B cell (primary cell): ENCODE measurements at places on chromosomes 16 and 17.
A peak's percentile ranks its signal among the peaks of the same experiment; 100 is the strongest.

DNA sequence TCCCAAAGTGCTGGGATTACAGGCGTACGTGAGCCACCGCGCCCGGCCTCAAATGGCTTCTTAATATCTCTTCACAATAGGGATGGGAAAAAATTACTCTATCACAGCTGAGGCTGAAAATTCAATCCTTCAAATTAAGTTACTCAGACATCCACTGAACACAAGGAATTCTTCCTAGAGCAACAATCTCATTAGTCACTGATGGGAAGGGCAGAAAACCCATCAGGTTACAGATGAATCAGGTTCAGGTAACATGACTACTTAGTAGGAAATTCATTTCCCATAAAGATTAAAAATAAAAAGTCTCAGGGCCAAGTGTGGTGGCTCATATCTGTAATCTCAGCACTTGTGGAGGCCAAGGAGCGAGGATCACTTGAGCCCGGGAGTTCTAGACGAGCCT lies 42.5 kb upstream of the ABR start:
- DNase-seq: no peak

DNA sequence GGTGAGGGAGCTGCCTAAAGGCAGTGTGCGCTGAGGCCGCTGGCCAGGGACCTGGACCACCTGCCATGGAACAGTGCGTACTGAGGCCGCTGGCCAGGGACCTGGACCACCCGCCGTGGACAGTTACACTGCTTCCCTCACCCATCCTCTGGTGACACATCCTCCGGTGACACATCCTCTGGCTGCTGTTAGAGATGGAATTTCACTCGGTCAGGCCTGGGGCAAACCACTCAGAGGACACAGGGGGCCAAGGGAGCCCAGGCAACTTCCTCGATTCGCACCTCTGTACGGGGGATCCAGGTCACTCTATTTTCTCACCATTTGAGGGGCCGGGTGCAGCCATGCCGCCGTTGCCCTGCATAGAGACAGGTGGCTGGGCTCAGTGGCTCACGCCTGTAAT lies 32.4 kb upstream of the RPTOR start:
- DNase-seq: no peak

- DNase-seq: no peak
These were observed 79.5 kb downstream of the CA4 start for GRCh38 chr17:60229188-60229802.

GRCh38 chr17:46106966-46107644 lies 86.1 kb downstream of the KANSL1 start:
- no peak for DNase-seq

DNA sequence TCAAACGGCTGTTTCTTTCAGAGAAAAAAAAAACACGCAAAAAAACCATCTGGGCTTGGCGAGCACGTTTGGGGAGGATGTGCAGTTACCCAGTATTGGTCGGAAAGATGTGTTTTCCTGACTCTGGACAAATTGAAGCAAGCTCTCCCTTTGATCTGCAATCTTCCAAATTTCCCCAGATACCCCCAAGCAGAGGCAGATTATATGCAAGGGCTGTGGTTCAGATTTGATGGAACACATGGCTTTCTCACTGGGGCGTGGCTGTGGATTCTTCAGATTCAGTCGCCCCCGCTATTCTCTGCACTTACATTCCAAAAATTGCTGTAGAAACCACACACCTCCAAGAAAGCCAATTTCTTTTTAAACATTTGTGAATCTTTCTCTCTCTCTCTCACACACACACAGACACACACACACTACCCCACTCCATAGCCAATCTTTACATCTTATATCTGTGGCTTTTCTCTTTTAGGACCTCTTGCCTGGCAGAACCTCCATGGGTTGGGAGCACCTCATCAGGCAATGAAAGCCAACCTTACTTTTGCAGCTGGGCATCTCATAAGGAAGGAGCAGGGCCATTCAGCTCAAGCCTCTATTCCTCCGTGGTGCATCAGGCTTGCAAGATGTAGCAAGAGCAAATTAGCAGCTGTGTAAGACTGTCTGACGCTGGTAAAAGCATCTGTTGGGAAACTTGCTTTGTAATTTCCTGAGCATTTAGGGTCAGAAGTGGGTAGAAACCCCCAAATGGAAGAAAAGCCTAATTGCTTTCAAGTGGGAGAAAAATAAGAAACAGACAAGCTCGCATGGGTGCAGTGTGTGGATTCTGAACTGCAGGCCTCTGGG lies 103.9 kb upstream of the FAM20A start:
- no peak for DNase-seq

DNA sequence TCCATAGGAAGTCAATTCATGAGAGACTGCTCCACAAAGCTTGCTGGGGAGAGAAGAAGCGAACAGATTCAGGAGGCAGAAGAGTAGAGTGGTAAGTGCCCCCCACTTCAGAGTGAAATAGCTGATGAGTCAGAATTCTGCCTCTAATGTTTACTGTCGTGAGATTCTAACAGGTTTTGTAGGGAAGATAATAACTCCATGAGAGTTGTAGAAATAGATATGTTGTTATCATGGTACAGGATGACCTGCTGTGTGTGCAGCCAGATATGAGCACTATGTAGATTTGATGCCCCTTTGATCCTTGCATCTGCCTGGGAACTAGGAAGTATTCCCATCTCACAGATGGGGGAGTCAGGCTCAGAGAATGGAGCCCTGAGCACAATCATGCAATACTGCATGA lies 502.4 kb upstream of the CDH11 start:
- no peak for DNase-seq

GRCh38 chr17:13843862-13844635 lies 225.3 kb upstream of the COX10 start:
- no peak for DNase-seq

DNA sequence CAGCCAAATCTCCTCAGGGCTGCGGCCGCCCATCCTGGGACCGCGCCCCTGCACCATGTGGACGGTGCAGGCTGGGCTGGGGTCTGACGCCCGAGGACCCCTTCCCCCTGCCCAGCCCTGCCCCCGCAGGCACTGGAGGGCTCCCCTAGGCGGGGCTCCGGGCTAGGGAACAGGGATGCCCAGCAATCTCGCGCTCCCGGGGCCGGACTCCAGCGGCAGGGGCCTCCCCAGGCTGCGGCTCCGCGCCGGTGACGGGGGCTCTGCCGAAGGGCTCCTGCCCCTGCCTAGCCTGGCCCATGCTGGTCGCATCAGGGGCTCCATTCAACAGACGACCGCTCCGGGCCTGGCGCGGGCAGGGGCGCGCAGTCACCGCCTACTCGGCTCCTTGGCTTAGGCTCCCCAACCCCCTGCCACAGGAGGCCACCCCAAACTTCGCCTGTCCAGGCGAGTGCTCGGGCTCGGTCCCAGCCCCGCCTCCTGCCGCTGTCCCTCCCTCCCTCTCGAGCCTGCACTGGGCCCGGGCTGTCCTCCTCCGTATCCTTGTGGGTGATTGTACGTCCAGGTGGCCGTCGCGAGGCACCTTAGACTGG lies 27.4 kb upstream of the ADORA2B start:
- DNase-seq: no peak

- no peak for DNase-seq
These were observed 30.8 kb downstream of the NMT1 start for GRCh38 chr17:45091778-45092425.

GRCh38 chr17:43468691-43469139 lies 15.1 kb upstream of the DHX8 start:
- DNase-seq: no peak

GRCh38 chr16:17223576-17223975 lies 247.2 kb downstream of the XYLT1 start:
- no peak for DNase-seq

- DNase-seq: no peak
These were observed 94.6 kb upstream of the SMIM36 start for GRCh38 chr17:55605705-55606487.

- DNase-seq: no peak
These were observed 55.6 kb downstream of the BAIAP2 start for GRCh38 chr17:81090361-81091136.

DNA sequence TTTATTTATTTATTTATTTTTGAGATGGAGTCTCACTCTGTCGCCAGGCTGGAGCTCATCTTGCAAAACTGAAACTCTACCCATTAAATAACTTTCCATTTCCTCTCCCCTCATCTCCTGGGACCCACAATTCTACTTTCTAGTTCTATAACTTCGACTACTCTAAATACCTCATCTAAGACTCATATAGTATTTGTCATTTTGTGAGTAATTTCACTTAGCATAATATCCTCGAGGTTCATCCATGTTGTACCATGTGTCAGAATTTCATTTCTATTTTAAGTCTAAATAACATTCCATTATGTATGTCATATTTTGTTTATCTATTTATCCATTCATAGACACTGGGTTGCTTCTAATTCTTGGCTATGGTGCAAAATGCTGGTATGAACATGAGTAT lies 5.1 kb upstream of the NT5M start:
- no peak for DNase-seq

DNA sequence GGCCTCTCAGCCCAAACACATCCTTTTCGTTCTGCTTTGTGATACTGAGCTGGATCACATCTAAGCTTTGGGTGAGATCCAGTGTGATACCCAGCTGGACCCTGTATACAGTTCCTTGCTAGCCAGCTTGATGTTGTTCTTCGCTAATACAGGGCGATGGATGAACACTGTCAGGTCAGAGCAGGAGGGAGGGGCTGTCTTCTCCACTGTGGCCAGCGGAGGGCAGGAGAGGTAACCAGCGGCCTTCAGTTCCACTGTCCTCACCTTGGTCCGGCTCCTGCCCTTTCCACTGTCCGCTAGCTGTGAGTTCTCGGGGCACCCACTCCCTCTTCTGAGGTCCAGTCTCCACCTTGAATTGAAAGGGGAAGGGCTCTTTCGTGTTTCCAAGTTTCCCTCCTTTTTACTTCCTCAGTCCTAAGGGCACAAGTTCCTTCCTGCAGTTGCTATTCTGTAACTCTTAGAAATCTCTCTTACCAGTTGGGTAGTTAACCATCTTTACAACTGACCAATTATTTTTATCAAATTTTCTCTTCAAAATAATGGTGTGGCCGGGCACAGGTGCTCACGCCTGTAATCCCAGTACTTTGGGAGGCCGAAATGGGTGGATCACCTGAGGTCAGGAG lies 3.0 kb upstream of the ZNF213 start:
- DNase-seq: peak; percentile 49

DNA sequence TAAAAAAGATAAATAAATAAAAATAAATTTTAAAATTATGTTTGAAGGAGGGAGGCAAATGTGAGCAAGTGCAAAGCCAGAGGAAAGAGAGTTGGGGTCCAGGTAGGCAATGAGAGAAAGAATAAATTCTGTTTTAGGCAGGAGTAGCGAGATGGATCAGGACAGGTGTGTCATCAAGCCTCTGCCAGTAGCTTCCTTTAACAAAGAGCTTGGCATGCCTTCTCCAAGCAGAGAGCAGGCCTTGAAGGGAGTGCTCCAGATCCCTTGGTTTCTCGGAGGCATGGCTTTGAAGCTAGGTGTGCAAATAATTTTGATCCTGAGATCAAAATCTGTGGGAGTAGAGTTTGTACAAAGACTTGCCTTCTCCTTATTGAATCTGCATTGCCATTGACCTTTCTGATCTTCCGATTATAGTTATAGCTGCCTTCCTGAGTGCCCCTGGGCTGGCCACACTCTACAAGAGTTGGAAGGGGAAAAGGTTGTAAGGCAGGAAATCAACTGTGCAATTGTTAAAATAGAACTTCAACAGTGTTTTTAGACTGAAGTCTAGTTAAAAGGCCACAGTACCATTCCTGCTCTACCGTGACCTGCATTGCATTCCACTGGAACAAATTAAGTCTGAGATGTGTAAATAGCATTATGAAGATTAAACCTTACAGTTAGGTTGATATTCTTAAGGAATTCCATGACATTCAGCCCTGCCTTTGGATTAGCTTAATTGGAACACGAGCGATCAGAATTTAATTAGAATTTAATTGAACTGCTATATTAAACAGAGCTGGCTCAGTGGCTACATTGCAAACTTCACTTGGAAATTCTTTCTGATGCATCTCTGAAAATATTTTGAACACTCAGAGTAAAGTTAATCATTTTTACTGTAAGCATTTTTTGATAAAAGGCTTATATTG lies 33.7 kb downstream of the IQCK start:
- no peak for DNase-seq

- no peak for DNase-seq
These were observed 25.7 kb downstream of the CHD9 start for GRCh38 chr16:53080345-53081031.

- no peak for DNase-seq
These were observed 68.1 kb upstream of the CACNG3 start for GRCh38 chr16:24188021-24188542.

DNA sequence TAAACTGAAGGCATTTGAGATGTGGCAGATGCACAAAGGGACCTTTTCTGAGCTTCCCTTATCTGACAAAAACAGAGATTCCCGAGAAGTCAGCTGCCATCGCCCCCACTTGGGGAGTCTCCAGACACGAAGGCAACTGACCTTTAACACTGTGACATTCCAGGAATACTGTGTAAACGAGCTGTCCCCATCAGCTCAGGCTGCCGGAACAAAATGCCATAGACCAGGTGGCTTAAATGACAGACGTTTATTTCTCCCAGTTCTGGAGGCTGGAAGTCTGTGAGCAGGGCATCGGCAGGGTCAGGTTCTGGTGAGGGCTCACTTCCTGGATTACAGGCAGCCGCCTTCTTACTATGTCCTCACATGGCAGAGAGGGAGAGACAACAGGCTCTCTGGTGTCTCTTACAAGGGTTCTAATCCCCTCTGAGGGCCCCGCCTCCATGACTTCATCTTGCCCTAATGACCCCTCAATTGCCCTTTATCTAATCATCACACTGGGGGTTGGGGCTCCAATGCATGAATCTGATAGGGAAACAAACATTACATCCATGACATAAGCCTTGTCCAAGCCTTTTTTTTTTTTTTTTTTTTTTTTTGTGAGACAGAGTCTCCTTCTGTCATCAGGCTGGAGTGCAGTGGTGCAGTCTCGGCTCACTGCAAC lies 178.5 kb upstream of the RPL38 start:
- no peak for DNase-seq

DNA sequence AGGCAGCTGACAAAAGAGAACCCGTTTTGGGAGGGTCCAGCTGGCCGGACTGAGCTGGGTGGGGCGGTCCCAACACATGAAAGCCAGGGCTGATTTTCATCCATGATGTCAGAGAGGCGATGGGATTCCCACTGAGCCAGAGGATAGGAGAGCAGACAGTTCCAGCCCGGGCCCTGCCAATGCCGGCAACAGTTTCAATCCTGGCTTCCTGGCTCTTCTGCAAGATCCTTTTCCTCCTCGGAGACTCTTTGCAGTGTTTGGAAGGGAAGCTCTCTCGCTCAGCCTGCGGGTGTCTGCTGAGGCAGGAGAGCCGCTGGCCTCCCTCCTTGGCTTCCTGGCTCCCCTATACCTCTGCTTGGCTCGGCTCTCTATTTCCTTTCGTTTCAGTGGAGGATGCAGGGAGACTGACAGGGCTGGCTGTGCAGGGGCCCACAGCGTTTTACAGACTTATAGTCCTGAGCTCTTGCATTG lies 145.5 kb upstream of the SOX9 start:
- DNase-seq: no peak

DNA sequence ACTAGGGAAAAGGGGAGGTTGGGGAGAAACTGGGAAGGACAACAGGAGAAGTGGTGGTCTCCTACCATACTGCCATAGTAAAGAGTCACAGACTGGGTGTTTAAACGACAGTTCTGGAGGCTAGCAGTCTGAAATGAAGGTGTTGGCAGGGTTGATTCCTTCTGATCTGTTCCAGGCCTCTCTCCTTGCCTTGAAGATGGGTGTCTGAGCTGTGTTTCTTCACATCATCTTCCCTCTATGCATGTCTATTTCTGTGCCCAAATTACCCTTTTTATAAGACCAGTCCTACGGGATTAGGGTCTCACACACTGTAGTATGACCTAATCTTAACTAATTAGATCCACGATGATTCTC lies 79.8 kb upstream of the TMEM97 start:
- DNase-seq: no peak

GRCh38 chr16:50297301-50298074 lies 31.1 kb downstream of the ADCY7 start:
- no peak for DNase-seq

GRCh38 chr16:52411011-52411410 lies 135.9 kb downstream of the TOX3 start:
- DNase-seq: no peak
